Bronchial epithelial cell (primary cell): ENCODE measurements at places on chromosomes 3 and 15.

DNA sequence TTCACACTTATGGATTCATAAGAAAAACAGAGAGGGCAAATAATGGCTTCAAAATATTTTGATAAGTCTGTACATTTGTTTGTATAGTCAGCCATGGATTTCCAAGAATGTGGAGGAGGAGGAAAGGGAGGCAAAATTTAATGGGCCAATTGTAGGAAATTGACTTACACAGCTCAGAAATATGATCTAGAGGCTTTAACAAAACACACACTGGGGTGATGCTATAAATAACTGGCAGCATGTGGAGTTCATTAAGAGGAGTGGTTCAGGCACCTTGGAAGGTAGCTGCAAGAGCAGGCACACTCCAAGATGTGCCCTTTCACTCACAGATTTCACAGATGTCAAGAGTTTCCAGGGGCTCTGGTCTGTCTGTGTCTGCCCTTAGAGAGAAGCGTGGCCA lies 193.4 kb upstream of the RASGRP1 start:
- DNase-seq: no peak

DNA sequence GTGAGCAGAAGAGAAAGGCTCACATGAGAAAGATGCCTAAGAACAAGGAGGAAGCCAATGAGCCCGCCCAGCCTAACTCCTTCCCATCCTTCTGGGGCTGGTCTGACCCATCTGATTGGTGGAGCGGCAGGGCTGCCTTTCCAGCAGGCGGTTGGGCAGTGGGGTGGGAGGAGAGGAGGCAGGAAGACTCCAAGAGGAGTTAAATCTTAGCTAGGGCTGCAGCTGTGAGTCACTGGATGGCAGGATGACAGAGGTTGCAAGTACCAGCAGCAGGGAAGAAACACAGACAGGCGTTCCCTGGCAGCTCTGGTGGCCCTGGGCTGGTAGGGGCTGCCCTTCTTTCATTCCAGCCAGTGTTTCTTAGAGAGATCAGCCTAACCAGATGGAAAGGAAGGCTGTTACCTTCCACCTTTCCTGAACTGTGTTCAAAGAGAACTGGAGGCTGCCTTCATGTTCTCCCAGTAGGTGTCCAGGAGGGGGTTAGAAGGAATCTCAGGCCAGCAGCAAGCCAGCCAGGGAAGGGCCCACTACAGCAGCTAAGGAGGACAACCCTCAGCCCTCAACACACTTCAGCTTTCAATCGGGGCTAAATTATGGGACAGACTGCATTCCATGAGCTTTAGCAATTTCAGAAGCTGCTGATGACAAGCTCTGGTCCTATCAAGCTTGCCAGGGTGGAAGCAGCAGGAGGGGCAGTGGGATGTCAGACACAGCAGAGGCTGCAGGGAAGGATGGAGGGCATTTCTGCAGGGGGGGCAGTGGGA lies 50.3 kb downstream of the CHSY1 start:
- DNase-seq: peak; percentile 87

GRCh38 chr3:46484911-46485778 lies 12.6 kb upstream of the RTP3 start:
- DNase-seq: no peak

DNA sequence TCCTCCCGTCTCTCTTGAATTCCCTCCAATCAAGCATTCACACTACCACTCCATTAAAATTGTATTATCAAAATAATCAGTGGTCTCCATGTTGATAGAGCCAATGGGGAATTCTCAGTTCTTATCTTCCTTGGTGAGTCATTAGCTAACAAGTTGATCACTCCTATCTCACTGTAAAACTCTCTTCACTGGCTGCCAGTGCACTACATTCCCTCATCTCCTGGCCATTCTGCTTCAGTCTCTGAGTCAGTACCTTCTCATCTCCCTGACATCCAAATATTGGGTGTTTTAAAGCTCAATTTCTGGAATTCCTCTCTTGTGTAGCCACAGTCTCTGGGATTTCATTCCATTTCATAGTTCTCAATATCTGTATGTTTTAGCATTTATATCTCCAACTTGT lies 175.2 kb downstream of the ALDH1A2 start:
- DNase-seq: peak; percentile 52

DNA sequence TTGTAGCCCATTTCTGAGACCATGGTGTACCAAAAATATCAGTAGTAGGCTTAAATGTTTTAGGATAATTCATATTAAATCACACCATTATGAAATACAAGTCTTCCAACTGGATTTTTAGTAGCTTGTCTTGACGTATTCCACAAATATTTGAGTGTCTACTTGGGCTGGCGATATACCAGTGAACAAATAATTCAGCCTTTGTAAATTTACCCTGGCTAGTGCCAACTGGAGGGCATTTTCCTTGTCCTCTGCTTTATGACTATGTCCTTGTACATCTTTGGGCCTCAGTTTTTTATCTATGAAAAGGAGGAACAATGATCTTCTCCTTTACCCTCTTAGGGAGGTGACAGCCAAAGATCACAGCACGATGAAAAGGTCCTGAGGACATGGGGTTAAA lies 114.8 kb downstream of the FRMD4B start:
- no peak for DNase-seq

- DNase-seq: no peak
Observed at GRCh38 chr3:186481526-186481925, 62.7 kb downstream of the CRYGS start.

GRCh38 chr3:111319598-111319997 lies 222.4 kb upstream of the CD96 start:
- no peak for DNase-seq

- DNase-seq: no peak
Observed at GRCh38 chr3:105905328-105905727, 36.5 kb upstream of the CBLB start.

- DNase-seq: no peak
Observed at GRCh38 chr3:117695871-117696645, 986.5 kb downstream of the TUSC7 start.
